ENCODE measurements at places on chromosomes 4 and X.

DNA sequence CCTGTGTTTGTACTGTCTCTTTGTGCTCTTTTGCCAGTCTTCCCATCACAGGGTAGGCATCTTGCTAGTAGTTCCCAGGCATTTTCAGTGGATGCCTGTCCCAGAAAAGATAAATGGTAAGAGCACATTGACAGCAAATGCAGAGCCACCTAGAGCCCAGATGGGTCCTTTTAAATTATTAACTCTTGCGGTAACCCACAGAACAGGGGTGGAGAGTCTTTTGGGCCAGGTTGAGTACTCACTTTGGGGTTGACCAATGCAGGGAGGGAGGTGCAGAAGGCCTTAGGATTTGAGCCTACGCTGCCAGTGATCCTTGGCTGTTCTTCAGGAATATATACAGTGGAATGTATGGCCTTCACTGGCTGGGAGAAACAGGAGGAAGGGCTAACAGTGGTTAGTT is 173.8 kb downstream of the MSN start:
- DNase-seq = no peak

DNA sequence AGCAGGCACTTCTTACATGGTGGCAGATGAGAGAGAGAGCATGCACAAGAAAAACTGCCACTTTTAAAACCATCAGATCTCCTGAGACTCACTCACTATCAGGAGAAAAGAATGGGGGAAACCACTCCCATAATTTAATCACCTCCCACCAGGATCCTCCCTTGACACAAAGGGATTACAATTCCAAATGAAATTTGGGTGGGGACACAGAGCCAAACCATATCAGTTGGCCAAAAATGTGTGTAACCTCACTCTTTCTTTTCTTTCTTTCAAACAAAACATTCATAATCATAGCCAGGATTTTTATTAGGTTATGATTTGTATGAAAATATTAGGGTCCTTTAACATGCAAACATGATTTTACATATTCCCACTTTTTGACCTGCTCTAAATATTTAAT is 222.1 kb downstream of the PCDH18 start:
- no peak for DNase-seq

DNA sequence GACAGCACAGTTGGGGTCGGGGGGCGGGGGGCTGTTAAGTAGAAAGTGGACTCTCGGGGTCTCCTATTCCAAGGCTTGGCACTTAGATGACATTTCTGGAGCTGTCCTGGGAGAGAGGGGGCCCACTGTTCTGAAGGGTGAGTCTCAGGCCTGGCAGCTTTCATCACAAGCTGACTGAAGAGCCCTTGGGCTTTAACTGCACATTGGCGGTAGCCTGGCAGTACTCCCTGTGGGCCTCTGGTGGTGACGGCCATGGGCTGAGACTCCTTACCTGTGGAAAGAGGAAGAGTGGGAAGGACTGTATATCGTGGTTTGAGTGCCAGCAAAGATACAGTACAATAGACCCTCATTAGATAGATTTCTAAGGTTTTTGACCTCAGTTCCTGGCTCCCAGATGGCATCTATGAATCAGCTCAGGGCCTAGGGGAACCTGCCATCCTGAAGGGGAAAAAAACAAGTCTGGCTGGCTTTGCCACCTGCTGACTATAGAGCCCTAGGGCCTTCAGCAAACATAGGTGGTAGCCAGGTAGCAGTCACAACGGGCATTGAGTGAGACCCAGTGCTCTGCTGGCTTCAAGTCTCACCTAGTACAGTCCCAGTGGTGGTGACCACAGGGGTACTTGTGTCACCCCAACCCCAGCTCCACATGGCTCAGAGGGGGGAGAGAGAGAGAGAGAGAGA is 87.9 kb downstream of the ANKRD17 start:
- no peak for DNase-seq

- no peak for DNase-seq
Measured at GRCh38 chr4:622071-622995, 3.0 kb upstream of the PDE6B start.

DNA sequence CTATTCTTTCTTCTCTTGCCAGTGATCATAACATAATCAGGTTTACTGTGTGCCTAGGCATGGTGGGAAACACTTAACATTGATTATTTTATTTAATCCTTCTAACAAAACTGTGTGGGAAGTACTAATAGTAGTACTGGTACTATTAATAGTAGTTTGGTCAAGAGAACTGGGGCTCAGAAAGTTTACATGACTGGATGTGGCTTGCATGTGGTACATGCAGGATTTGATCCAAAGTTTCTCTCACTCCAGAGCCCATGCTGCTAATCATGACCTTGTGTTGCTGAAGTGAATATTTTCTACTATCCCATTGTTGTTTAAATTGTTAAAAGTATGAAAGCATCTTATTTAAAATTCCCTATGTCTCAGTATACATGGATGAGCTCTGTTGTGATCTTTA is 78.4 kb downstream of the TMEM164 start:
- DNase-seq = no peak

DNA sequence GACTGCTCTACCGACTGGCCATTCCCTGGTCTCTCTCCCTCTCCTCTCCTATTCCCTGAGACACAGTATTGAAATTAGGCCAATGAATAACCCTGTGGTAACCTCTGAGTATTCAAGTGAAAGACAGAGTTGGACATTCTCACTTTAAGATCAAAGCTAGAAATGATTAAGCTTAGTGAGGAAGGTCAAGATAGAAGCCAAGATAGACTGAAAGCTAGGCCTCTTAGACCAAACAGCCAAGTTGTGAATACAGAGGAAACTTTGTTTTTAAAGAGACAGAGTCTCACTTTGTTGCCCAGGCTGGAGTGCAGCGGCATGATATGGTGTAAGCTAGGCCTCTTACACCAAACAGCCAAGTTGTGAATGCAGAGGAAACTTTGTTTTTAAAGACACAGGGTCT is 64.6 kb downstream of the KDM6A start:
- DNase-seq = no peak

GRCh38 chr4:1325681-1326635 is 21.1 kb upstream of the UVSSA start:
- DNase-seq = no peak

DNA sequence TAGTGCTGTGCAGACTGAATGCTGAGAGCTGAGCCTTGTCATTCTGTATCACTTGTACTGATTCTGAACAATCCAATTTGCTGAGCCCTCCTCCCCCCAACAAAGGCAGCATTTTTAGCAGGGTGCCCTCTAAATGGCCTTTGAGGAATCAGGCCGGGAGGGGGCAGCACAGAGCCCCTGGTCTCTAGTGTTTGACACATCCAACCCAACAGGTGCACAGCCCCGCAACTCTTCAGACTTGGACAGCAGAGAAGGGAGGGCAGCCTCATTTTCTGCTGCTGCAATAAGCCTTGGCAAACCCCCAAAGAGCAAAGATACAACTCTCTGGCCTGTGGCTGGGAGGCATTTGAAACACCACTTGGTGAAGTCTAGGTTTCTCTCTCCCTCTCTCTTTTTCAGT is 3.4 kb downstream of the ATP1B4 start:
- DNase-seq = peak; percentile 32

GRCh38 chr4:138405934-138406567 is 163.9 kb upstream of the SLC7A11 start:
- DNase-seq = no peak

DNA sequence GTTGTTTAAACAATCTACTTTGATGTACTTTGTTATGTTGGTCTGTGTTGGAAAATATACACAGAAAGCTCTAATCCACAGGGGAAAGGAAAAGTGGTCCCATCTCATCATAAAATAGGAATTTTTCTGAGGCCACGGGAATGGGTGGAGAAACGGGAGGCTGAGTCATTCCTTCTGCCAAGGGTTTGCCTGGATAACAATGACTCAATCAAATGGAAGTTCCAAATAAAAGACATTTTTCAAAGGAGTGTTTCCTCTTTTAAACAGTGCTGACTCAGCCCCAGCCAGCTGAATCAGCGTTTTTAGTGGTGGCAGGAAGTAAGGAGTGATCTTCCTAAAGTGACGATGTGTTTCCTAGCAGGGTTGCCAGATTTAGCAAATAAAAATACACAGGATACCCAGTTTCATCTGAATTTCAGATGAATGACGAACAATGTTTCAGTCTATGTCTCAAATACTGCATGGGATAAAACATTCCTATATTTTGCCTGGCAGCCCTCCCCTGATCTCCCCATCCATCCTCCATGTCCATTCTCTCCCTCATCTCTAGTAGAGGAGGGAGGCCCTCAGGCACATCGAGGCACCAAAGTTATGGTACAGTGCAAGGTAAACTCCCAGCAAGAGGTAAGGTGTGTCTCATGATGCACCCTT is 345.4 kb upstream of the GATB start:
- no peak for DNase-seq

DNA sequence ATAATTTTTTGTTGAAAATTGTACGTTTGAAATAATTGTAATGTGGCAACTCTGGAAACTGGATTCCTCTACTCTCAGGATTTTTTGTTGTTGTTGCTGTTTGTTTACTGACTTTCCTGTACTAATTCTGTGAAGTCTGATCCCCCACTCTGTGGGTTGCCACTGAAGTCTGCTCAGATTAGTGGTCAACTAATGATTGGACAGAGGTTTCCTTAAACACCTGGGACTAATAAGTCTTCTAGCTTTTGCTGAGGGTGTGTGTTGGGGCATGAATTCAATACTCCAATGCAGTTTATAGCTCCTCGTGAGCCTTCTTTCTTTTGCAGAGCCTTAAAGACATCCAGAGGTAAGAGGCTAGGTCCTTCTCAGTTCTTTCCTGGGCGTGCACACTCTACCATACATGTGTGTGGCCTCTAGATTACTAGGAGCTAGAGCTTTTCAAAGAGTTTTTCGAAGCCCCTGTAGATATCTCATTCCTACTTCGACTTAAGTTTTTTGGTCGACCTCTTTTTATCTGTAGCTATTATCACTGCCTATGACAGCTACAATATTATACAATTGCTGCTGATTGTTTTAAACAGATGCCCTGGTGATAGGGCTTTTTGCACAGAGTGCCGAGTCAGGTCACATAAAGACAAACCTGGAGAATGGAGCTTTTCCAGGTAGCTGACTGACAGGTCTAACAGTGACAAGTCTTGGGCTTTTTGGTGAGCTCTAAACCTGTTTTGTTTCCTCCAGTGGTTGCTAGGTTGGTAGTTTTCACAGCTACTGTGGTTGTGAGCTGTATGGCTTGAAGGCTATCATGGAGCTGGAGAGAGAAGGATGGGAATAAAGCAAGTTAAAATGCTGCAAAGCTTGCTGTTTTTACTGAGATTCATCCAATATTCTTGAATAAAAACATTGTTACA is 34.0 kb downstream of the BMP2K start:
- no peak for DNase-seq

DNA sequence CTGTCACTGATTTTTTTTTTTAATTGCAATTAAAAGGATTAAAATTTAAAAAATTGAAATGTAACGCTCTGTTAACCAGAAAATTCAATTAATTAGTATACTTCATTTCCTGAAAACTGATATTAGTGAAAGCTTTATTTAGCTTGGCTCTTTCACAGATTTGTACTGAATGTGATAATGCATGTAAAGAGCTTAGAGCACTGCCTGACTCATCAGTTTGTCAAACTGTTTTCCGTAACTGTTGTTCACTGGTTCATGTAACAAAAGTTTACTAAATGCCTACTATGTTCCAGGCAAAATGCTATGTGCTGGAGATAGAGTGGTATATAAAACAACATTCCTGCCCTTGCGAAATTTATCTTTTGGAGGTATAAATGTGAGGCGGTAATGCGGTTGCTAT is 471.7 kb downstream of the SH2D1A start:
- DNase-seq = no peak

DNA sequence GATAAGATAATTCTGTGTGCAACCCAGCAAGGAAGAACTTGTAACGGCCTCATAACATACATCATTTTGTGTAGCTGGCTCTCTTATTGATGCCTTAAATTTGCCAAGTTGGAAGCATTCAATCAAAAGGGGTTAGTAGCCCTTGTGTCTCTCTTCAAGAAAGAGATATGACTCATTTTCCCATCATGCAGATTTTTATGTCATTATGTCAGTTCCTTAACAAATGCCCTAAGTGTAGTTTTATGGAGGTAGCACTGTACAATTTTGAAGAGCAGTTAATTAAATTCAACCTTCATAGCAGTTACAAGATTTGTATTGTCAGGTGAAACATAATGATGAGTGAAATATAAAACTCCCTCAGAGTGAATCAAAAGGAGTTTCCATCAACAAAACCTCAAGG is 215.6 kb downstream of the GRIA3 start:
- no peak for DNase-seq

DNA sequence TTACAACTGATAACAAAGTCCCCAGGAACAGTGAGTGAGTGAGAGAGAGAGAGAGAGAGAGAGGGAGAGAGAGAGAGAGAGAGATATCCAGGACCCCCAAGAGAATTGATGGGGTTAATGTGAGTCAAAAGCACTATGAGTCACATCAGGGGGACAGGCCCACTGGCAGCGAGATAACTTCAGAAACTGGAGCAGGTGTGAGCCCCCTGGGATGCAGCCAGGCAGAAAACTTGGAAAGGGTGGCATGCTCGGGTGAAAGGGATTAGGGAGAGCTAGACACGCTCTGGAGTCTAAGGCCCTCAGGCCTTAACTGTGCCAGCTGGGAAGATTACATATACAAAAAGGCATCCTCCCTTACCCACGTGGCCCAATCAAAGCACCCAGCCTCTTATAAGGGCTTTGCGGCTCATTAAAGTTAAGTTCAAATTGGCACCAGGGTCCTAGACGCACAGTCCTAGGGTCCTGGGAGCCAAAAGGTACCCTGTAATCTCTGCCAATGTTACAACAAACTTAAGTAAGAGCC is 841 bp downstream of the ACOT9 start:
- no peak for DNase-seq

GRCh38 chrX:82813671-82814078 is 694.4 kb upstream of the POU3F4 start:
- DNase-seq = no peak

- no peak for DNase-seq
Measured at GRCh38 chr4:75484190-75484589, 30.0 kb downstream of the RCHY1 start.

DNA sequence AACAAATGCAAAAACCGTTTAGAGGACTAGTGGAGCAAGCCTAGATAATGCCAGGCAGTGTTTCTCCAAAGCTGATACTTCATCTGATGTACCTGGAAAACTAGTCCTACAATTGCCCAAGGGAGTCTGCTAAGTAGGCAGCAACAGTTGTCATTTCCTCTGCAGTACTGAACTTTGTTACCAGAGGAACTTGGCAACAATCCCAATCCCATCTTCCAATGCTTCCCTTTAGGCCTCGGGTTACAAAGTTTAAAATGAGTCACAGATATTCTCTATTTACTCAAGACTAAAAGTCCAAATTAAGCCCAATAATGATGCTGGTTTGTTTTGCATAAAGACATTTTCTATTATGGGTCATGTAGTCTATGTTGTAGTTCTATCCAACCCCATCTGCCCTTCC is 120.0 kb upstream of the GLRA2 start:
- DNase-seq = no peak

GRCh38 chr4:182015893-182016292 is 227.3 kb upstream of the TENM3 start:
- DNase-seq = no peak
